Head of caudate nucleus (tissue), 42 donors: ENCODE measurements at places on chromosomes 12 and 14.

GRCh38 chr14:82549306-82549990 is 1015.8 kb upstream of the SEL1L start:
- no peak for DNase-seq

DNA sequence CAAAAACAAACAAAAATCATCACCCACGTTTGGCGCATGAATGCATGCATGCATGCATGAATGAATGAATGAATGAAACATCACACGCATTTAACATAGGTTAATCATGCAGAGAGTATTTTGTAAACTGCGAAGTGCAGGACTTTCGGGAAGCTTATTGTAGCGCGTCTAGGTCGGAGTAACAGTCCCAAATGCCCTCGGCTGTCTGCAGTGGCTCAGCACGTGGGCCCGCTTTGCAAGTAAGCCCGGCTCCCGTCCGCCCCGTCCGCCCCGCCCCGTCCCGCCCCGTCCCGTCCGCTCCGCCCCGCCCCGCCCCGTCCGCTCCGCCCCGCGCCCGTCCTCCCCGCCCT is 263 bp upstream of the IFT81 start:
- DNase-seq, result no peak

DNA sequence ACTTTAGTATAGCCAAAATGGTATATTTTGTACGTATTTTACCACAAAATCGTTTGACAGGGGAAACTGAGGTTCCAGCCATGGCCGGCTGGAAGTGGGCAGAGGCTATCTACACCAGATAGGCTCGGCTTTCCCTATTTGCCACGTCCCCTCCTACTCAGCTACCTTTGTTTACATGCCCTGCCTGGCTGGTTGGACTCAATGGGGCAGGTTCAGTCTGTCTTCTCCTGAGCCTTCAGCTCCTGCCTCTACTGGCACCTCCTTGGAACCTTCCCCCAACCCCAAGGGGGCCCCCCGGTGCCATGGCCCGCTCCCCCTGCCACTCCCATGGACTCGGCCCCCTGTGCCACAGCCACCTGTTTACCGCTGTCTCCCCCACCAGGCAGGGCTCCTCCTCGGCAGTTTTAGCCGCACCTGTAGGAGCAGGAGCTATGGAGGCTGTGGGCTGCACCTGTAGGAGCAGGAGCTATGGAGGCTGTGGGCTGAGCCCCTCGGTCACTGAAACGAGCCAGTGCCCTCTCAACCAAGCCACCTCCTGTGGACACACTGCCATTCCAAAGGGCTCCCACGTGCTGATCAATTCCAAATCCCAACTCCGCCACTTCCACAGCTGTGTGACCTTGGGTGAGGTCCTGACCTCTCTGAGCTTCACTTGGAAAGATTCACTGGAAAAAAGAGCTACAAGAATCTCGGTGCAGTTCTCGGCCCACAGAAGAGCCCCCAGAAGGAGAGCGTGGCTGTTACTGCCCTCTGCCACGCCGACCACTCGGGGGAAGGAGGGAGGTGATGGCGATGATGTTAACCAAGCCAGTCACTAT is 62.2 kb downstream of the NCOR2 start:
- DNase-seq, result no peak

DNA sequence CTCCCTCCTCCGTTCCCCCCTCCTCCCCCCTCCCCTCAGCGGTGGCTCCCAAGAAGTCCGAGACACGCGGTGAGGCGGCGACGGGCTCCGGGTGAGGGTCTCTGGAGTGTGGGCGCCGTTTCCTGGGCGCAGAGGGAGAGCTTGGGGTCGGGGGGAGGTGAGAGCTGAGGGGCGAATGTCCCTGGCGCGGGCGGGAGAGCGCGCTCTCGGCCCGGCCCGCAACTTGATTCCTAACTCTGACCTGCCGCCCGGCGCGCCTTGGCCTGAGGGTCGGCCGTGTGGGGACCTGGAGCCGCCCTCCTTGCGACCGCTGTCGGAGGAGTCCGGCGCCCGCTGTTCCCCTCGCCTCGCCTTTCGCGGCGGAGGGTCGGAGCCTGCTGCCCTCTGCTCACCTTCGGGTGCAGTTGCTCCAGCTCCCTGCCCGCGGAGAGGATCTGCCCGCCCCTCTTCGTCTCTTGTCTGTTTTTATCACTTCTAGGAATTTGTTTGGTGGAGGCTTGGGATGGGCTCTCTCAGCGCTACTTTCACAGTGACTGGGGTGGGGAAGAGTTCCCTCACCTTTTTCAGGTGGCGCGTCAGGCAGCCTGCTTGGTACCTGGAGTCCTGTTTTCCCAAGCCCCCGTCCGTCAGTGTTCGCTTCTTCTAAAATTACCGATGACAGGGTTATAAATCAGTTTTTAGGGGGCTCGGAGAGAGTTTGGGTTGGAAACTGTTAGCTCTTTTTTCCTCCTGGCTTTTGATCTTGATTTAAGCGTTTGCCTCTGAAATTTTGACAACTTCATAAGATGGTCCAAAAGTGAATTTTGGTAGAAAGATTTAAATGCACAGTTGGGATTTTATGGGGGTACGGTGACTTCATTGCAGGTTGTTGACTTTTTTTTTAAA is 495 bp downstream of the ADIPOR2 start:
- peak; percentile 58 for DNase-seq

- no peak for DNase-seq
Observed at GRCh38 chr14:91256661-91257060, 12.2 kb upstream of the GPR68 start.

GRCh38 chr14:95197551-95197950 is 40.2 kb upstream of the DICER1 start:
- DNase-seq, result no peak

DNA sequence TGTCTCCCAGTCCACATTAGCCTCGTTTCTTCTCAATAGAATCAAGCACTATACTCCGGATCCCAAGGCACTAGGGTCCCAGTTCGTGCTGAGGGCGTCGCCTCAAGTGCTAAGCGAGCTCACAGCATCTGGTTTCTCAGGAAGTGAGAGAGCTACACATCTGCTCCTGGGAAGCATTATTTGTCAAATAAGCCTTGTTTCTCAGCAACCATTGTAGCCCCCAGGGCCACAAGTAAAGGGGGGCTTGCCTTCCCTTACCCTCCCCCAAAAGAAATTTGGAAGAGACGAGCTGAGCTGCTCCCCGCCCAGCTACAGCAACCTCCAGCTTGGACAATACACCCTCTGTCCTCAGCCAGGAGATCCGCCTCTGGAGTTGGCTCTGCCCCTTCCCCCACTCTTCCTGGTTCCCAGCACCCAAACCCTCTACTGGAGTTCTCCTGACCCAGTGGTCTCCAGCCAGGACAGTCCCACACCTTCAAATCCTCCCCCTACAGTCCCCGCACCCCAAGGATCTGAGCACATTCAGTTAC is 5.7 kb upstream of the TNS2 start:
- DNase-seq, result peak; percentile 64

DNA sequence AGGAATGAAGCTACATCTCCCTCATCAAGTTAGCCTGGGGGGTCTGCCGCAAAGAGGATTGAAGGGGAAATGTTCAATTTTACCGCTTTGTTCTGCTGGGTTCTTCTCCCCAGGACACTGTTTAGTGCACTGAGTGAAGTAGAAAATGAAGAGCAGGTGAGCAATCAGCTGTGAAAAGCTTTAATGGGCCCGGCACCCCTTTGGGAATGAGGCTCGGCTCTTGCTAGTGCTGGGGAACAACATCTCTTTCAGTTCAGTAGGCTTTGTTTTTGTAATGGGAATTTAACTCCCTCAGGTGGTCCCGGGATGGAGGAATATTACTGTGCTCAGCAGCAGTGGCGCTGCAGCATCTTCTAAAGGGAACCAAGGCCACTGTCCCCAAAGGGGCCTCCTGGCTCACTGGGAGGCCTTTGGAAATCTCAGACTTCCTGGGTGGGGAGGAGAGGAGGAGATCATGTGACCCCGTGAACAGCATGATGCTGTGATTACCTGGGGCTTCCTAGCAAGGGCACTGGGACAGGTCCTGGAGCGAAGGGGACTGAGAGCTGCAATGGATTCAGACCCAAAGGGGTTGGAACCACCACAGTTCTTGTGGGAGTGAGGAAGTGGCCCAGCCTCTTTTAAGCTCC is 85.2 kb upstream of the MAX start:
- DNase-seq, result no peak

GRCh38 chr12:95623554-95624170 is 72.4 kb upstream of the USP44 start:
- DNase-seq, result peak; percentile 30

DNA sequence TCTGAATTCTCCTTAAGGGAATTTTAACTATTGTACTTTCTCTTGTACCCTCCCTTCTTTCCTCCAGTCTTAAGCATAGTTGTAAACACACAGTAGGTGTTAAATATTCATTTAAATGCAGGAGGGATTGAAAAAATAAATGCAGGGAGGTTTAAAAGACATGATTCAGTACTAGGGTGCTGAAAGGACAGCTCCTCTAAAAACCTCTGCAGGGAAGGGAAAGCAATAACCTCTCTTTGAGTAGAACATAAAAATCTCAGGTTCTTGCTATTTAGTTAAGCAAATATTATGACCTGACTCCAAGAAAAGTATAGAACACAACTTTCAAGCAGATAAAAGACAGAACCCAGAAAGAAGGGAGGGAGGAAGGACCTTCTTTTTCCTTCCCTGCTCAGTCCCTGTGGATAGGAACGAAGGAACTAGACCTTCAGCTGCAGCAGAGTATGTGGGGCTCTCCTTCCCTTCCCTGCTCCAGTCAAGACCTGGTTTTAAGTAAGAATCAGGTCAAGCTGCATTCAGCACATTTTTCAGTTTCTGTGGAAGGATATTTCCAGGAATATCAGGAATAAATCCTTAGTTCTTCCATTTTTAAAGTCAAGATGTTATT is 4.7 kb downstream of the MAP3K9 start:
- DNase-seq, result no peak

DNA sequence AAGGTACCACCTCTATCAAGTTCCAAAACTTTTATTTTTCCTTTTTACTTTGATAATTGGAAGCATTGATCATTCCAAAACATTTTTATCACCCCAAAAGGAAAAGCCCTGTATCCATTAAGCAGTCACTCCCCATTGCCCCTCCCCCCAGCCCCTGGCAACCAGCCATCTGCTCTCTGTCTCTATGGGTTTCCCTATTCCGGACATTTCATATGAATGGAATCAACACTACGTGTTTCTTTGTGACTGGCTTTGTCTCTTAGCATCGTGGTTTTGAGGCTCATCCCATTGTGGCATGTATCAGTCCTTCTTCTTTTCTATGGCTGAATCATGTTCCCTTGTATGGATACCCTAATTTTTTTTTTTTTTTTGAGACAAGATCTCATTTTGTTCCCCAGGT is 18.0 kb upstream of the PHETA1 start:
- DNase-seq, result no peak

- DNase-seq, result no peak
Observed at GRCh38 chr12:72570601-72571000, 298.4 kb downstream of the TRHDE start.

- no peak for DNase-seq
Observed at GRCh38 chr12:19749906-19750574, 310.7 kb downstream of the AEBP2 start.

GRCh38 chr14:51959928-51960327 is 29.4 kb upstream of the RTRAF start:
- DNase-seq, result no peak

GRCh38 chr12:53798575-53798974 is 46.8 kb upstream of the CISTR start:
- DNase-seq, result peak; percentile 44

DNA sequence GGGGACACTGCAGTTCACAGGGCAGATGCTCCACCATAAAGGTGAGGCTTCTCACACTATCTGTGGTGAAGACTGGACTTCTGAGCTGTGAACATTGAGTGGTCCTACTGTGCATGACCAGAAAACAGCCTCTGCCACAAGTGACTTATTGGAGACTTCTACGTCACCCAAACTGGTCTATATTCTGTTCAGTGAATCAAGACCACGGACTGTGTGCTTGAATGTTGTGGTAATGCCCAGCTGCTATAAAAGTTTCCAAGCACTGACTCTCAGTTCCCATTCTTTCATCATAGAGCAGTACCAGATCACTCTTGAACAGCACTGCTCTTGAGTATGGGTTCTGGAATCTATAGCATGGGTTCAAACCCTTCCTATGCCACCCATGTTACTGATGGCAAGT is 4.8 kb upstream of the PLEK2 start:
- DNase-seq, result no peak

GRCh38 chr12:127548123-127548553 is 718.8 kb upstream of the TMEM132C start:
- no peak for DNase-seq

DNA sequence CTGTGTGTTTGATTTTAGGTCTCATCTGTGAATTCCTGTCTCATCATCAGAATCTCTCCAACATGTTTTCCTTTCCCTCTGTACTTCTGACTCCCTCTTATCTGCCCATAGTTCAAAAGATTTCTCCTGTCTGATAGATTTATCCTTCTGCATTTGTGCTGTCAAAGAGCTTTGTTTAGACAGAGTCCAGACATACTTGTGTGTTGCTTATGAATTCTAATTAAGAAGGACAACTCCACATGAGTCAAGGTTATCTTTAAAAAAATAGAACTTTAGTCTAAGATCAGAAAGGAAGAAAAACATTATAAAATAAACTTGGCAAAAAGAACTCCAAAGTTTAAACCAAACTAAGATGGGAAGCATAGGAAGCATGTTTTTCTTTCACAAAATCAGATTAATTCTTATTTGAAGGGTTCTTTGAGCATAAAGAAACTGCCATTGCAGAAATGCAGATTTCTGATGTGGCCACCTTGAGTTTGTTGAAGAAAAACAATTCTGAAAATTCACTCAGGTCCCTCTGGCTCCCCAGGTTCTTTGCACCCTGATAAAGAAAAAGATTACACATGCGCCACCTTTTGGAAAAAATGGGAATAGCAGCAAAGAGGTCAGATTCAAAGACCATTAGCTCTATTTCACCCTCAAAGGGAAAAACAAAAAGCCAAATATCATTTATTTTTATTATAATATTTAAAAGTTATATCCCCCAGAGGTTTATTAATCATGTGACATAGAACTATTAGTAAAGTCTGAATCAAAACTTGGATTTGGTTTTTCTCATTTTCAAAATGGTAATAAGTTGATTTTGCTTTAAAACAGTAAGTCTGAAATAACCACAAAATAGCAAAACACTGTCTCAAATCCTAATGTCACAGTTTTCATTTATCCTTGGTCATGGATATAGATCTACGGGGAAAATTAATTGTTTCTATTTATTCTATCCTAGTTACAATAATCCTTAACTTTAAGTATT is 143.7 kb upstream of the DCN start:
- no peak for DNase-seq

DNA sequence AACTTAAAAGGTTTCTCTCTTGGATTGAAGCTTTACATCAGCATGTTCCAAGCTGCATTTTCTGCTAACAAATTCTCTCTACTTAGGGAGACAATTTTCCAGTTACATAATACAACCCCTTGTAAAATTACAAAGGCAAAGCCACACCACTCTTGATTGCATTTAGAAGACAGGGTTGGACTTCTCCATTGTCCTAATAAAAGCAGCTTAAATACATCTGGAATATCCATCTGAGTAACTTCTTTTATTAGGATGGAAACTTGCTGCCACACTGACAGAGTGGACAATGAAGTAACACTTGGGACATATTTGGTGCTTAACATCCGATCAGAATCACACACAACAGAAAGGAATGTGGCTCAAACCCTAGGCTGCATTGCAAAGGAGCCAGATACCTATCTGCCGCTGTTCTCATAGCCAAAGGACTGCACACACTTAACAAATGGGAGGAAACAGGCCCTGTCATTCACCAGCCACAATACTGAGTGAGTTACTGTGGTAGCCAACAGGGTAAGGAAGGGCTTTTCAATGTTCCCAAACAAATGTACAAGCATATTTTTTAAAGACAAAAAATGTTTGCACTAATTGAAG is 157.2 kb downstream of the PAX9 start:
- DNase-seq, result no peak

GRCh38 chr12:117084405-117085317 is 14.6 kb downstream of the TESC start:
- no peak for DNase-seq
